Stimulated activated CD4-positive, alpha-beta T cell treated with anti-CD3 and anti-CD28 coated beads, Interleukin-2, amount 100 ng/mL, for 24 hours (primary cell): ENCODE measurements at places on chromosomes 16 and 17.
A peak's percentile ranks its signal among the peaks of the same experiment; 100 is the strongest.

- DNase-seq = no peak
Measured at GRCh38 chr17:66107731-66108130, 84.2 kb downstream of the CEP112 start.

- no peak for DNase-seq
Measured at GRCh38 chr17:80629298-80630028, 84.8 kb downstream of the RPTOR start.

- no peak for DNase-seq
Measured at GRCh38 chr17:6456914-6457687, 12.8 kb downstream of the PIMREG start.

GRCh38 chr17:20022701-20023100, 13.5 kb downstream of the SPECC1 start:
- DNase-seq = no peak

- DNase-seq = no peak
Measured at GRCh38 chr16:24845726-24846547, at the start of gene SLC5A11. SLC5A11 (plus strand) TSS chr16:24845963; CDS start chr16:24858644, 12,681 bp downstream.

GRCh38 chr17:75250009-75250471, 11.4 kb downstream of the GGA3 start:
- DNase-seq = peak; percentile 84

GRCh38 chr16:47626246-47626645, 165.1 kb downstream of the PHKB start:
- no peak for DNase-seq

DNA sequence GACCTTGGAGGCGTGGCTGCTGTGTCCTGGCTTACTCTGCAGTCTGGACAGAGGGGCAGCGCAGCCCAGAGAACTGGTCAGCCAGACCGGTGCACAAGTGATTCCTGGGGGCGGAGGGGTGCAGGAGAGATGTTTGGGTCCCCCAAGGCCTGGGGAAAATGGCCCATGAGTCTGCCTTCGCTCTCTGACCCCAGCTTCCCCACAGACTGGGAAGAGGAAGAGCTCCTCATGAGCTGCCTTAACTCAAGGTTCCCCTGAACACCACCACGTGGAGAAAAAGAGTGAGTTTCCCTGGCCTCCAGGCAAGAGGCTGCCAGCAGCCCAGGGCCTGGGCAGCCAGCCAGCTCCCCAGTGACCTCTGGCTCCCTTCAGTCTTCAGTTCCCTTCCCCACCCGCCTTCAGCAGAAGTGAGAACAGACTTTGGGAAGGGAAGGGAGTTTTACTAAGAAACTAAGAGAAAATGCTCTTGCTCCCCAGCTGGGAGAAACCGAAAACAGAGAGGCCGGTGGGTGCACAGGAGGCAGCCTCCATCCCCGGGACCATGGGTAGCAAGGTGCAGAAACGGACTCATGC, 2.0 kb upstream of the C17orf99 start:
- no peak for DNase-seq

GRCh38 chr16:67967183-67967957, 1.1 kb downstream of the SLC12A4 start:
- DNase-seq = peak; percentile 19

DNA sequence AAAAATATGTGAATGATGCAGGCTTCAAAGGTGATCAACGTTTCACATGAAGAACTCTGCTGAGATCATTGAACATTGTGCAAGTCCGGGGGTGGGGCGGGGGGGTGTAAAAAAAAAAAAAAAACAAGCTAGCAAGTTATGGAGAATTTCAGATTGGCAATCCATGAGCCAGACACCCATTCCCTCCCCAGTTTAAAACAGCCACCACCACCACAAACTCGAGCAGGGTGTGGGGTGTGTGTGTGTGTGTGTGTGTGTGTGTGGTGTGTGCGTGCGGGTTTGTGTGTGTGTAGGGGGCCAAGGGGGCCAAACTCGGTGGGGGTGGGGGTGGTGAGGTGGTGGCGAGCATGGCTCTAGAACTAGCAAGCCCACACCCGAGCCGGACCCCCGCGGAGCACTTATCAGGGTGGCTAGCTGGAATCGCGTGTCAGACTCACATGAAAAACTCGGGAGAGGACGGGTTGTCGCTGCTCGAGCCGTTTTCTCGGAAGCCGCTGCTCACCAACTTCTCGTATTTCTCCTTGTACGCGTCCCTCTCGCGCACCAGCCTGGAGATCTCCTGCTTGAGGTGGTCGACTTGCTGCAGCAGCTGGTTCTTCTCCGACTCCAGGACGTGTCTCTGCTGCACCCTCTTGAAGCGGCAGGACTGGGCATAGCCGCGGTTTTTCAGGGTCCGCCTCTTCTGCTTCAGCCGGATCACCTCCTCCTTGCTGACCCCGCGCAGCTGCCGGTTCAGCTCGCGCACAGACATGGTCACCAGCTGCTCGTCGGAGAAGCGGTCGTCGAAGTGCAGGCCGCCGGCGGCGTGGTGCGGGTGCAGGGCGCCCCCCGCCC, 2.0 kb downstream of the MAF start:
- peak; percentile 57 for DNase-seq

GRCh38 chr16:84897911-84898377, 78.2 kb downstream of the CRISPLD2 start:
- no peak for DNase-seq

GRCh38 chr16:65476448-65476955, 354.6 kb upstream of the CDH11 start:
- DNase-seq = no peak

DNA sequence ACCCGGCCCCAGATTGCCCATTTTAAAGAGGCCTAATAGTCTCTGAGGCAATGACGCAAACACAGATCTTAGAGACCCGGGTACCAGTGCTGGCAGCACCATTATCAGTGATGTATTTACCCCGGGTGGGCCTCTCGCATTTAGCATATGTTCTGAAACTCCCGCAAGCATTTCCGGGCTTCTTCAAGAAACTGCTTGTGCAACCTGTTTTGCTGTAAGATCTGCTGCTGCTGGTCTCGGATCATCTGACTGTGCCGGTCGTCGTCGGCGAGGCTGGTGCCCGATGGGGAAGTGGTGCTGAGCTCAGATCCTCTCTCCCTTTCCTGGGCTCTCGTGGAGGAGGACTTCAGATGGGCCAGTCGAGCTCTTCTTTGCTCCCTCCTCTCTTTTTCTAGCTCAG, 12.5 kb downstream of the CEP295NL start:
- peak; percentile 42 for DNase-seq

GRCh38 chr17:28293994-28294393, 25.0 kb upstream of the TMEM97 start:
- no peak for DNase-seq

DNA sequence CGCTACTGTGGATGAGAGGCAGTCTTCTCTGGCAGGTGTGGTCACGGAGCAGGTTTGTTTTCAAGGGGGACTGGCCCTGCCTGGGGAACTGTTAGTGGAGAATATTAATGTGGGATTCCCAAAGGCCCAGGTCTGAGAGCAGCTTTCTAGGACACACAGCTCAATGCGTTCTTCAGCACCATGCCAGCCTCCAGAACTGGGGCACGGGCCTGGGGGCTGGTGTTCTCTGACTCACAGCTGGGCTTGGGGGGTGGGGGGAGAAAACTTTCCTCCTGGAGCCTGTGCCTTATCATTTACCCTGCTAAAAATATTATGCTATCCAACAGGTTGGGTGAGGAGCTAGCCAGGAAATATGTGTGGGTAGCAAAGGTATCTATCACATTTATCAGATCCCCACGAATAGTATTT, 13.5 kb upstream of the LHX1 start:
- no peak for DNase-seq

- peak; percentile 22 for DNase-seq
Measured at GRCh38 chr16:57235128-57236021, 9.7 kb upstream of the ARL2BP start.

GRCh38 chr17:17118399-17118798, 76.1 kb downstream of the MPRIP start:
- DNase-seq = no peak

- DNase-seq = no peak
Measured at GRCh38 chr17:62111562-62112171, 46.6 kb upstream of the MED13 start.

GRCh38 chr17:61416540-61417363, 17.1 kb downstream of the TBX2 start:
- peak; percentile 67 for DNase-seq

- no peak for DNase-seq
Measured at GRCh38 chr17:36892112-36892838, 45.0 kb upstream of the LHX1 start.
